ENCODE measurements at places on chromosomes 2 and 18.

GRCh38 chr2:40028792-40029488, 249.9 kb upstream of the THUMPD2 start:
- DNase-seq, result no peak

GRCh38 chr2:118124288-118124891, 36.1 kb downstream of the INSIG2 start:
- DNase-seq, result no peak

GRCh38 chr2:147420517-147420916, 424.3 kb upstream of the ACVR2A start:
- DNase-seq, result no peak

- DNase-seq, result no peak
Observed at GRCh38 chr2:54330926-54331835, 75.2 kb upstream of the TSPYL6 start.

- no peak for DNase-seq
Observed at GRCh38 chr2:208352644-208353567, 53.7 kb upstream of the PTH2R start.

- DNase-seq, result no peak
Observed at GRCh38 chr2:505941-506340, 171.3 kb downstream of the TMEM18 start.

DNA sequence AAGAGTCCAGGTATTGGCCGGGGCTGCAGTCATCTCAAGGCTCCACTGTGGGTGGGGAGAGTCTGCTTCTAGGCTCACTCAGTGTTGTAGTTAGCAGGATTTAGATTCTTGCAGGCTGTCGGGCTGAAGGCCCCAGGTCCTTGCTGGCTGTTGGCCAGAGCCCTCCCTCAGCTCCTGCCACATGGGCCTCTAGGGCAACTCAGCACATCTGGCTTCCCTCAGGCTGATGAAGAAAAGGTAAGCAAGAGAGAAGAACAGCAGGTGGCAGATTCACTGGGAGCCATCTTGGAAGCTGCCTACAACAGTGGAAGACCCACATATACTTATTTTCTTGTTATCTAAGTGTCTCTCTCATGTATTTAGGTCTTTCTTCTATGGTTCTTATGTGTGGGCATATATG, 4.3 kb downstream of the MRPS9 start:
- DNase-seq, result no peak

- no peak for DNase-seq
Observed at GRCh38 chr2:172091000-172091641, 5.8 kb downstream of the DLX1 start.

DNA sequence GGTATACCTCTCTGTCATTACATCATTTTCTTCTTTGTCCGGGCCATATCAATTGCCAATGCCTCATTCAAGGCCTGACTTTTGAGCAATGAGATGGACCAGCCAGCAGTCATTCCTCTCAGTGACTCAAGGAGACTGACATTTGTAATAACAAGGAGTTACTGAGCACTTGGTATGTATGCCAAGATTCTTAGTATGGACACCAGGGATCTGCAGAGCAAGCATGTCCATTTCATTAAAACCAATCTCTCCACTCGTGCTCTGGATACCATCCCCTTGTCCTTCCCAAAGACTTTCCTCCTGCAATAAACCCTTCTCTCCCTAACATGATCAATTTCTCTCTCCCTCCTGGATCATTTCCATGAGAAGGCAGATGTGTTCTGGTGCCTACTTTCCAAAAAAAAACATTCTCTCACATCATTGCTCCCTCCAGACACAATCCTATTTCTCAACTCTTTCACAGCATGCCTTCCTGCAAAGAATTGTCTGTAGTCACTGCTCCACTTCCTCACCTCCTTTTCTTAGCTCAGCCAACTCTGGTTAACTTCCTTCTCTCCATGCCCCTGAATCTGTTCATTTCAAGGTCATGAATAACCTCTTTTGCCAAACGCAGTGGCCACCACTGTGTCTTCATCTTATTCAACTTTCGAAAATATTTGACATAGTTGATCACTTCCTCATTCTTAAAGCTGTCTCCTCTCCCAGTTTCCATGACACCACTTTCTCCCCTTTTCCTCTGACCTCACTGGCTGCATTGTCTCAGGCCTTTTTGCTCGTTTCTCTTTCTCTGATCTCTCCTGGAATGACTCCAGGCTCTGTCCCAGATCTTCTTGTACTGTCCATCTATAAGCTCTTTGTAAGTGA, 102.8 kb upstream of the CYP1B1 start:
- no peak for DNase-seq

GRCh38 chr2:10817413-10817812, 4.8 kb upstream of the PDIA6 start:
- no peak for DNase-seq

DNA sequence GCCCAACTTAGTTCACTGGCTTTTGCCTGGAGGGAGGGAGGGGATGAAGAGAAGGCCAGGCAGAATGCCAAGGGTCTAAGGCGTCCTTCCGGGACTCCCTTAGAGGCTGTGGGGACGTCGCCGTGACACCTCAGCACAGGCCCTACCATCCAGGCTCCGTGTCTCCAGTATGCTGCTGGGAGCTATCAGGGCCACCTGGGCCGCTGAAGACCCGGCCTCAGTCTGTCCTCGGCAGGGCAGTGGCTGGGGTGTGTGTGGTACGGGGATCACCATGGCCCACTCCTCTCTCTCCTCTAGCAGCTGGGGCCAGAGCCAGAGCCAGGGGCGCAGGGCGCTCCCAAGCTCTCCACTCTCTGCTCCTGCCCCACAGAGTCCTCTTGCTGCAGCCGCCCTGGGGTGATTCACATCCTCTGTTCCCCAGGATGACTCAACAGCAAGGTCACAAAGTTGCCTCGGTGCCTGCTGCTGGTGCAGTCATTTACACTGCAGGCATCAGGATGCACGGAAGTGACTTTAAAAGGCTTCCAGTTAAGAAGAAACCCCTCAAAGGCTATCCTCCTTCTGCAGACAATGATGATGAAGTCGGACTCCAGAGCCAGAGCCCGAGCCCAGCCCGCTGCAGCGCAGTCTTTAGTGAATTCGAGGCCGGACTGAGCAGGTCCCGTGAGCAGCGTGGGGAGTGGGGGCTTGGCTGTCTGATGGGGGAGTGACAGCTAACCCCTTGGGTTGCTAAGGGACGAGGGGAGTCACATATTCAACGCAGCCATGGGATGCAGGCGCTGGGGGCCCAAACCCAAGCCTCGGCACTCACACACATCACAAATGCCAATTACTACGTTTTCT, 31.9 kb downstream of the SNORC start:
- peak; percentile 80 for DNase-seq

DNA sequence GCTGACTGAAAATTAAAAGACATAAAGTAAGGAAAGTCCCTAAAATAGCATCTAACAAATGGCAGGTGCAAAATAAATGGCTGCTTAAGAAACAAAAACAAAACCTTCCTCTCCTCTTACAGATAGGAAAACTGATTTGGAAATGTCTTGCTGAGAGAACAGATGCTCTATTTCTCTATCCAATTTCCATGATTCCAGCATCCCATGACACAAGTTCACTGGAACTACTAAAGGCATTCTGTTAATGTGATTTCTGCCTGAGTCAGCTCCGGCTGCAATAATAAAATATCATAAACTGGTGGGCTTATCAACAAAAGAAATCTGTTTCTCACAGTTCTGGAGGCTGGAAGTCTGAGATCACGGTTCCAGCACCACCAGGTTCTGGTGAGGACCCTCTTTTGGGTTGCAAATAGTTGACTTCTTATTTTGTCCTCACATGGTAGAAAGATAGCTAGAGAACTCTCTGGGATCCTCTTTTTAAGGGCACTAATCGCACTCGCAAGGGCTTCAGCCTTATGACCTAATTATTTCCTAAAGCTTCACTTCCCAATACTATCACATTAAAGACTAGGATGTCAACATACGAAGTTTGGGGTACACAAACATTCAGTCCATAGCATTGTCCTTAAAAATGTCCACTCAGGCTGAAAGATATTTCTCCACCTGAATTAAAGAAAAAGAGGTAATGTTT, 78.2 kb upstream of the GALNT3 start:
- no peak for DNase-seq

DNA sequence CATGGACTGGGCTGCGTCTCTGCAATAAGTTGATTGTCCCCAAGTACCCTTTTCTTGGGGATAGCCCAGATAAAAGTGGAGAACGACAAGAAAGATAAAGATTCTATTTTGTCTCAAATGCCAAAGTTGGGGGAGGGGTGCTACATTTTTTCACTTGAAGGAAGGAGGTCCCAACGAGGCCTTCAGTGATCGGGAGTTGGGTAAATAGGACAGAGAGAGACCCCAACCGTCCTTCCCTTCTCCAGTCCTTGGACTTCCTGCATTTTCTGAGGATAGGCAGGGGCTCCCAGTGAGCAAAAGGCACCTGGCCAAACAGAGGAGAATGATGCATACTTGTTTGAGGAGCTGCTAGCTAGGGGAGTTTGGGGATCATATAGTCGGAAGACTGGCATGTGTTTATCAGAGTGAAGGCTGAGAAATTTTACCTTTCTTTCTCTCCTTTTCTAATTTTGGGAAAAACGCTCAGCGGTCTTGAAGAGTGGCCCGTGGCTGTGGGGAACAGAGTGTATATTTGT, 3.5 kb upstream of the EN1 start:
- DNase-seq, result no peak

DNA sequence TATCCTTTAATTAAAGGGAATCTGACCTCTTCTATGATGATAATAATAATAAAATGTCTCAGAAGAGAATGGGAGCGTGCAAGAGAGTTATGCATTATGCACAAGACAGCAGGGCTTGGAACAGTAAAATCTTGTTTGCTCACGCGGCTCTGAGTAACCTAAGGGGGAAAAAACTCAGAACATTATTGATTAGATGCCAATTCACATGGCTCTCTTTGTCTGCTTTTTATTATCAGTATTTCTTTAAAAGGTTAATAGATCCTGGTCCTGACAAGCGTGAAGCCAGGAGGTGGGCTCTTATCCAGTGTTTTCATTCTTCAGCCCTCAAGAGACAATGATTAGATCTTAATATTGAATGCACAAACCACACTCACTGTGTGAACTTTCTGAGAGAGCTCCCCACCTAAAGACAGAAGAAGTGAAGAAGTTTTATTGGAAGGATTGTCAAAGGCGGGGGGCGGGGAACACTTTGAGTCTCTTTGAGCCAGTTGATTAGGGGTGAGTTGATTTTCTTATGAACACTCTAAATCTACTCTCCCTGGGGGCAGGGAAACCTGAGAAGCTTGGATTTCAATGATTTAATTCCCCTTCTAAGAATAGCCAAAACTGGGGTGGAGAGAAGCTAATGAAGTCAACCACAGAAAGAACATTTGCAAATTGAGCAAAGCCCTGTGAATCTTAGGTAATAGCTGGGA, 127.5 kb upstream of the CTAGE1 start:
- DNase-seq, result no peak

DNA sequence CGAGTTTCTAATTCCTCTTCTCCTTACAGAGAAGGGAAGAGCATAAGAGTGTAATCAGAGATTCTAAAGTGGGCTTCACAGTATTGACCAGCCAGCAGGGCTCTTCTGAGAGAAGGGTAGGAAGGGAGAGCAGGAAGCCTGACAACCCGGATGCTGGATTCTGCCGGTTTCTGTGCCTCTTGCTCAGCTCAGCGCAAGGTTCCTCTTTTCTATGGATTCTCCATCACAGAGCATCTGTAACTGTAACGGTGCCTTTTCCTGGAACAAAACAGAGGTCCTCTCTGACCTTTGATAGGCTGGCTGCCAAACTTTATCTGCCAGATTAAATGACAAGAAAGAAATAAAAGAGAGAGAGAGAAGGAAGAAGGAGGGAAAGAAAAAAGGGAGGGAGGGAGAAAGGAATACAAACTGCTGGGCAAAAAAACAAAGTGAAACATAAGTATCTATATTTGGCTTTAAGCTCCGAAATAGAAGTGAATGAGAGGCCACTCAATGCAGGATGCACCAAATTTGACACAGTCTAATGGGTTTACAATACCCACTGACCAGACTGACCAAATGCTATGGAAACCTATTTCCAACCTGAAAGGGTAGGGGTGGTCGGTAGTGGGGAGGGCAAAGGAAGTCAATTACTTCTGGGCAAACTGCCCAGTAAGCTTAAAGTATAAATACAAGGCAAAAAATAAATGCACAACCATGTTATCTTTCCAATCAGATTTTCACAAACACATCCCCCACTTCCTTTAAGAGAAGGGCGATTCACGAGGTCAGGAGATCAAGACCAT, 59.2 kb downstream of the PIEZO2 start:
- DNase-seq, result no peak

DNA sequence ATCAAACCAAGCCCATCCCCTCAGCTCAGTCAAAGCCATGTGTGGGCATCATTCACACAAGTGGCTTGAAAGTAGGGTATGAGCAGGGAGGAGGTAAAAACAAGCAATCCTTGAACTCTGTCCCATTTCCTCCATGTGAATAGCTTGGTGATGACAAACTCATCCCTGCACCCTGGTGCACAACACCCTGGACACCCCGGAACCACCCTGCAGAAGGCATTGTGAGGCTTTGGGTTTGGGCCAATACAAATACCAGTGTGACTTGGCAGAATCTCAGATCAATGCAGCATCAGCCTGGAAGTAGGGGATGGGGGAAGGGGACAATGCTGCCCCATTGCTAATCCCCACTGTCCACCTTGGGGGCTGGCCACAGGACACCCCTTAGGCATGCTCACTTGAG, 28.6 kb downstream of the TGFA start:
- DNase-seq, result no peak

Data from brain pericyte (primary cell).